Astrocyte (in vitro differentiated cells and primary cell): ENCODE measurements at places on chromosomes 2 and 18.
A peak's percentile ranks its signal among the peaks of the same experiment; 100 is the strongest.

GRCh38 chr18:62479574-62479973 is 43.3 kb upstream of the ZCCHC2 start:
- DNase-seq = no peak

DNA sequence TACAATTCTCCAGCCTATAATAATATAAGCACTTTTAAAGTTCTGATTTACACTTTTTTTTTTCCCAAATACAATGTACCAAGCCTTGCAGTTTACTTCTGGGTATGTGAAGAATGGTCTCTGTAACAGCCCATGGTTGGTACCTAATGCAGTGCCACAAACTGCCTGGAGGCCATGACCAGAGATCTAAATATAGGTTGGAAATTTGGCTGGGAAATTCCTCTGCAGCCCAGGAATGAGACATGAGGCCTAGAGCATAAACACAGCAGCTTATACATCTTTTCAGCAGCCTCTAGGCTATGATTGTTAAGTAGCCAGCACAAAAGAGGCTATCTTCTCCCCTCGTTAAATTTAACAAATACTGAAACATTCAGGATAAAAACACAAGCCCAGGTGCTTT is 432.0 kb upstream of the FAM98A start:
- no peak for DNase-seq

DNA sequence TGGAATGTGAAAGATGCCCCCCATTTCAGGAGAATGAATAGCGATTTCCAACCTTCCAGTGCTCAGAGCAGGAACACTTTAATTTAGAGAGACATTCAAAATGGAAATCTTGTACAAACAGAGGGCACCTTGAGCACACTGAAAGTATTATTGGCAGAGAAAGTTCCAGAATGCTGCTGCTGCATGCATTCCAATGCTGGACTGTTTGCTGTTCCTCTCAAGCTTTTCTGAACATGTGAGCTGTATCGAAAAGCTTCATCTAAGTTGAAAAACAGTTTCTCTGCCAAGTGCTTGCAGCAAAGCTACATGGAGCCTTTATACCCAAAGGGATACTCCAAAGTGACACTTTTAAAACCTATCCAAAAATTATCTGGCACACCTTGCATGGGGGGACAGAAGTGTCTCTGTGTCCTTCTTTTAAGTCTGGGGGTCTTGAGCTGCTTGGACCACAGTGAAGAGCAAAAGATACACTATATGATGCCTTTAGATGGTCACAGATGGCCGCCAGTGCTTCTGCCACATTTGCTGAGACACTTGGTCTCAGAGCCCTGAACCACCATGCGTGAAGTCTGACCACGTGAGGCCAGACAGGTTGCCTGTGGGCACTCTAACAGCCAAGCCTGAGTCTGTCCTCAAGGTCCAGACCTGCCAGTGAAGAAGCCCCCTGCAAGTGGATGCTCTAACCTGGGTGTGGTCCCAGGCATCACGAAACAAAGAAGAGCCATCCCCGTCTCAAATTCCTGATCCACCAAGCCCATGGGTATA is 18.8 kb downstream of the UXS1 start:
- no peak for DNase-seq

DNA sequence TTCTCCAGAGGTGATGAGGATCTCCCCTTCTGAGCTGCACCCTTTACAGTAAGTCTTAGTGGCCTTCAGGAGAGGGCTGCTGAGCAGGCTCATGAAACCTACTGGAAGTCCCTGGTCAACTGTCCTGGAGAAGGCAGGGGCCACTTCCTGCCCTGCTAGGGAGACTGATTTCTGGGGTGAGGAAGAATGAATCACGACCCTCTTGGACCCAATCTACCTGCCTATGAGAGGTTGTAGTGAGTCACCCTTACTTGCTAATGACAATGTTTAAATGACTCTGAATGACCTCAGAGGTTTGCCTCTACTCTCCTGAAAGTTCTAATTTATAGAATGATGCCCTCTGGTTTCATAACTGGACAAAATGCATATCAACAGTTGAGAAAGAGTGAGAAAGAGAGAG is 79.4 kb upstream of the FAM136A start:
- peak; percentile 12 for DNase-seq

DNA sequence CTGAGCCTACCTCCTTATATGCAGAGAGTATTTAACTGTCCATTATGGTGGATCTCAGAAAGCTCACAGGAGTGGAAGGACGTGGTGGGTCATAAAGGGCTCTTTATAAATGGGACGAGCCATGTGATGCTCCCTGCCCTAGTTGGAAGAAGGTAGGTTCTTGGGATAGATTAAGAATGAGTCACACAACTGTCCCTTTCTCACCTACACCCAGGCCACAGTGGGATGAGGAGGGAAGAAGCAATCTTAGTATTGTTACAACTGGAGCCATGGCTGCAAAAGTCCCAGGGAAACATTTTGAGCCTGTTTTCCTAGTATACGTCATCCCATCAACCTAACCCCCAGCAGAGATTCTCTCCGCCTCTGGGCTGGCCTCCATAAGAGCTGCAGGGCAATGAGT is 229.9 kb downstream of the TTC32 start:
- no peak for DNase-seq

- DNase-seq = peak; percentile 53
These were observed 591 bp downstream of the ASXL2 start for GRCh38 chr2:25877431-25878360.

GRCh38 chr2:143152637-143153036 is 23.4 kb downstream of the ARHGAP15 start:
- no peak for DNase-seq

DNA sequence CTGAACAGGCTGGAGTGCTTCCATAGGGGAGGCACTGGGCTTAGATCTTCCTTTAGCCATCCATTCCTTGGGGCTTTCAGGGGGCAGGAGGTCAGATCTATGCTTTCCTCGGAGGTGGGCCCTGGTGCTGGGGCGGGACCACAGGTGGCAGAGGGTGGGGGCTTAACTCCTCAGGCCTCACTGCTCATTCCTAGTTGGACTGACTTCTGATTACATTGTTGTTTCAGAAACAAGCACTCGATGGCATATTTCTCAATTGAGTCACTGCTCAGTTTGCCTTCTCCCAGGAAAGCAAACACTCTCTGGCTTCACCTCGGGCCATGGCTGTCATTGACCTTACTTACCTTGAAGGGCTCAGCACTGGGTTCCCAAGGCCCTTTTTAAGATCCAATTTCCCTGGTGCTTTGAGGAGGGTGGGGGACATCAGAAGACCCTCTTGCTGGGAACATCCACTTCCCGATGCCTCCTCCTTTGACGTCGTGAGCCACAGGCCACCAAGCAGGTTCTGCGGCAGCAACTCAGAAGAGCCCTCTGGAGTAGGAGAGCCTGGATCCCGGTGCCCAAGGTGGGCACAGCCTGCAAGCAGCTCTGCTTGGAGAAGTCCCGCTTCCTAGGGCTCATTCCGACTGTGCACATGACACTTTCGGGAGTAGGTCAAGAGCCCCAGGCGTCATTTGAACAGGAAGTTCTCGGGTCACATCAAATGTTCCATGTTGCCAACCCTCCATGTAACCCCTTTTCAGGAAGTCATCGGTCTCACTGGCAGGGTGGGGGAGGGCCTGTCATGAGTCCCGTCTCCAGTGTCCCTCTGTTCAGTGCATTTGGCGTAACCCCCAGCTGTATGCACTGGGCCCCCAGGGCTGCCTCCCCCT is 40.6 kb downstream of the SDC1 start:
- peak; percentile 74 for DNase-seq

- no peak for DNase-seq
These were observed 257.9 kb downstream of the BCL11A start for GRCh38 chr2:60295636-60295962.

- peak; percentile 38 for DNase-seq
These were observed 120.9 kb downstream of the MMADHC start for GRCh38 chr2:149466635-149467034.

GRCh38 chr18:66749030-66749429 is 145.1 kb upstream of the CDH19 start:
- peak; percentile 15 for DNase-seq
